ENCODE measurements at places on chromosomes 4 and X.

DNA sequence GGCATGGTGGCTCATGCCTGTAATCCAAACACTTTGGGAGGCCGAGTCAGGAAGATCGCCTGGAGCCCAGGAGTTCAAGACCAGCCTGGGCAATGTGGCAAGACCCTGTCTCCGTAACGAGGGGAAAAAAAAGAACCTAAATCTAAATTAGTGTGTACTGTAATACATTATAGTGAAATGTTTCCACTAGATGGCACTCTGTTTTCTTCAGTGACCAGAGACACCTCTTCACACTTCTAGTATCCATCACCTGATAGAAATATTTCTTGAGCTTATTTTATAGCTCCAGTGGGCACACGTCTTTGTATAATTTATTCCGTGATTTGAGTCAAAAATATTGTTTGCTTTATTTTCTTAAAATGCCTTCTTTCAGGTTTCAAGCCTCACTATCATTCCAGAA is 600.9 kb upstream of the DIPK2B start:
- DNase-seq: peak; percentile 60

DNA sequence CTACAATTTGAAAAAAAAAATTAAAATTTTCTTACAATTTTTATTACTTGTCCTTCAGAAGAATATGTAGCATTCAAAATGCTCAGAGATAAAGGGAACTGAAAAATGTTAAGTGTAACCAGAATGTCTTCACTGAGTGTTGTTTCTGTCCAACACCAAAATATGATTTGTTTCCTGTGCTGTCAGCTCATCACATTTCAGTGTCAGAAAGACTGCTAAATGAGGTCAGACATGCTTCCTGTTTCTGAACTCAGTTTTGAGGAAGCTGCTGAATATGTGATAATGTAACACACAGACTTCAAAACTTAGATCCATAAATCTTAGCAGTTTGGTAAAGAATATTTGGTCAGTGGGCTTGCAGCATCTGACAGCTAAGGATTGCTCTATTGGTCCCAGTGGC is 1849.7 kb downstream of the PCDH7 start:
- peak; percentile 2 for DNase-seq

GRCh38 chr4:139317635-139318034 is 15.4 kb upstream of the NDUFC1 start:
- DNase-seq: no peak

- no peak for DNase-seq
These were observed 219.1 kb upstream of the IGFBP7 start for GRCh38 chr4:57329279-57329678.

DNA sequence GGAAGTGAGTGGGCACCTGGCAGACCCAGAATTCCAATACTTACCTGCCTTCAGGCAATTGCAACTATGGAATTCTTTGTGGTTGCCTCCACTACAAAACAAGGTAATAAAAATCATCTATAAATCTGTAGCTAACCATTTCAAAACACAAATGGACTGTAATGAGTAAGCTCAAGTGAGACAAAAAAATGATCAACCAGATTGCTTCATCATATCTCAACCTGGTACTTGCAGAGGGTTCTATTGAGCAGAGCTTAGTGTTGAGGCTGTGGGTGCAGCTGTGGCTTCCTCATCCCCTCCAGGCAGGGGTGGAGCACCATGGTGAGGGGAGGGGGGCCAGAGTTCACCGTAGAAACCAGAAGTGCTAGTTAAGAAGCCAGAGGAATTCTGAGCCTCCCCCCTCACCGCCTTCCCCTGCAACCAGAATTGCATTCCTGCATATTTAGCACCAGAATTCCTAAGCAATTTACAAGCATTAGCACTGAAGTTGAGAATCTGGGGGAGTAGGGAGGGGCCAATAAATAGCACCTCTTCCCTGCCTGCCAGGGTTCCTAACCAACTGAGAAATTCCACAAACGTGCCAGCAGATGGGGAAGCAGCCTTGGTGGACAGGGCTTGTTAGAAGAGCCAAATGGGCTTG is 11.5 kb downstream of the CTAG1A start:
- DNase-seq: peak; percentile 1

GRCh38 chrX:107000013-107000515 is at the start of gene MORC4:
Gene MORC4 (minus strand): TSS chrX:107000212. CDS start chrX:106999969, 243 bp downstream.
- DNase-seq: peak; percentile 71

GRCh38 chr4:118927974-118928373 is 39.3 kb downstream of the SYNPO2 start:
- DNase-seq: no peak

GRCh38 chrX:53678667-53679066 is 7.9 kb downstream of the HUWE1 start:
- peak; percentile 42 for DNase-seq

DNA sequence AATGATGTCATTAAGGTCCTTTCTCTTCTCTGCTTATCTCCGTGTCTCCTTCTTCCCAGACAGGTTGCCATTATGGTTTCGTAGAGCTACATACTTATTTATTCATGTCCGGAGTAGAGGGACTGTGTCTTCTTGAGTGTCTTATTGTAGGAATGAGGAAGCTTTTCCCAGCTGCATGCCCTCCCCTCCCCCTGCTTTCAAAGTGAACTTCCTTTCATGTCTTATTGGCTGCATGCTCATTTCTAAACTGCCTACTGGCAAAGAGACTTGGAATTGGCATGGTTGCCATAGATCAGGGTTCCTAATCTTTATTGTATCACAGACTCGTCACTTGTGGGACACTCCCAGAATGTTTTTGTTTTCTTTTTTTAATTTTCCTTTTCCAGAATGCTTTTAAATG is 15.4 kb downstream of the VAMP7 start:
- DNase-seq: no peak

DNA sequence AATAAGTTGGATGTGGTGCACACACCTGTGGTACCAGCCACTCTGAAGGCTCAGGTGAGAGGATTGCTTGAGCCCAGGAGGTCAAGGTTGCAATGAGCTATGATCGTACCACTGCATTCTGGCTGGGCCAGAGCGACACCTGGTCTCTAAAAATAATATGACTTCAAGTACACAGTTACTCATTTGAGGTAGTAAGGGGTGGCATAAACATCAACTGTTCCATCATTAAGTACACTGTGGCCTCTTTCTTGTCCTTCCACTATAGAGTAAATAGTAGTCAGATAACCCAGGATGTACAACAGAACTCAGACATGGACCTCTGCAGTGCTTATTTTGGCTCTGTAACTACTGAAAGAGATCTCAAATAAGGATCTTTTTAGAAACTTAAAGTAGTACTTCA is 10.6 kb downstream of the FAM9B start:
- DNase-seq: no peak

DNA sequence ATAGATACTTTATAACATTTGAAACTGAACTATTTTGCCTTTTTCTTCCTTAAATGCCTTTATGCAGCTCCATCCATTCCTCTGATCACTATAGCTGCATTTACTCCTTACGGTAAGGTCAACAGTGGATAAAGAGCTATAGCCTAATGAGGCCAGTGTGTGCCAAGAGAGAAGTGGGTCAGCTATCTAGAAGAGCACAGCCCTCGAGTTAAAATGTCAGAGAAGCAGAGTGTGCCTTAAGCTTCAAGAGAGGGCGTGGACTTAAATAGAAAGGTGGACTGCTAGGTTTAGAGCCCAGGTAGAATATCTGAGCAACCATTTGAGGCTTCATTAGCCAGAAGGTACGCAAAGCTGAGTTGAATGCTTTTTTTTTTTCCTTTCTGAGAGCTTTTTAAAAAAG is 347.4 kb downstream of the BMPR1B start:
- no peak for DNase-seq

Data from CD4-positive, alpha-beta T cell treated with Interleukin-12 subunit alpha and Interleukin-12 subunit beta, for 1 hour (primary cell).